PC-9 (cell line): ENCODE measurements at places on chromosomes 5 and 9. TPM values are rescaled to one million over a fixed set of nuclear protein-coding genes. Genes with fewer than 3 reads are reported as not detected.

GRCh38 chr9:138117836-138118235, 240.3 kb downstream of the CACNA1B start:
- no peak for DNase-seq
- peaks cover 87% of the 10 kb centered on the region for H3K27me3 ChIP-seq
- H3K36me3 ChIP-seq, result no peaks in the 10 kb centered on the region
- H3K4me1 ChIP-seq, result no peaks in the 10 kb centered on the region
- H3K27ac ChIP-seq, result no peak overlapping the region

- H3K27me3 ChIP-seq, result peaks cover 72% of the 10 kb centered on the region
- H3K4me1 ChIP-seq, result no peaks in the 10 kb centered on the region
- peak; percentile 70 for DNase-seq
- H3K27ac ChIP-seq, result no peak overlapping the region
These were observed 97.5 kb downstream of the COL5A1 start for GRCh38 chr9:134738869-134739659.

DNA sequence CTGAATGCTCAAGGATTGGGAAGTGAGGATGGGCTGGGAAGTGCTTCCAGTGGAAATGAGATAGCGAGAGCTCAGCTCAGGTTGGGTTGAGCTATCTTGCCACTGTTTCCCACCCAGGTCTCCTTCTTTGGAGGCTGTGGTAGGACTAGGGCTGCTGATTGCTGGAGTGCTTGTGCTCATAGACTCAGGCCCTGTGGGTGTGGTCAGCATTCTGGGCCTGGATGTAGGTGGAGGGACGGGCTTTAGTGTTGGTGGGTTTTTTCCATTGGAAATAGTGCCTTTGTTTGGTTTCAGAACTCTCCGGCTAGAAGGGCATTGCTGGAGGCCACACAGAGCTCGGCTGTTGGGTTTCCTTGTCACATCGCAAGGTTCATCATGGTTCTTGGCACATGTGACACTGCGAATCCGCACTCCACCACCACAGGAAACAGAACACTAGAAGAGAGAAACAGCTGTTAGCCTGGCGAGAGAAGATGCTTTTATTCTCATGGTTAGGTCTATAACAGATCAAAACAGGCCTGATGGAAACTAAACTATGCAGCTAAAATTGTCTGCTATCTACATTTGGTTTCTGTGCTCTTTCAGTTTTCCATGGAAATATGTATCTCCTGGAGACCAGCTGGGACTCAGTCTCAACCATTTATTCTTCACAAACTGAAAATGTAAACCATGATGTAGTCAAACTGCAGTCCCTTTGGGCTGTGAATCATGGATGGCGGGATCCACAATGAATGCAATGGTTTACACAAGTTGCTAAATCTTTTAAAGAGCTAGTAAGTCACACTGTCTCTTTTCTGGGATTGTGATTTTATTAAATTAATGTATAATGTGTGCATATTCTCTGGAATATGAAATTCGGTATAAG, 136.2 kb downstream of the TARS1 start:
- no peaks in the 10 kb centered on the region for H3K4me1 ChIP-seq
- H3K36me3 ChIP-seq, result 0 out of 2 replicates have a peak, but pooled peaks cover 13% of the 10 kb centered on the region
- no peak overlapping the region for H3K4me3 ChIP-seq

DNA sequence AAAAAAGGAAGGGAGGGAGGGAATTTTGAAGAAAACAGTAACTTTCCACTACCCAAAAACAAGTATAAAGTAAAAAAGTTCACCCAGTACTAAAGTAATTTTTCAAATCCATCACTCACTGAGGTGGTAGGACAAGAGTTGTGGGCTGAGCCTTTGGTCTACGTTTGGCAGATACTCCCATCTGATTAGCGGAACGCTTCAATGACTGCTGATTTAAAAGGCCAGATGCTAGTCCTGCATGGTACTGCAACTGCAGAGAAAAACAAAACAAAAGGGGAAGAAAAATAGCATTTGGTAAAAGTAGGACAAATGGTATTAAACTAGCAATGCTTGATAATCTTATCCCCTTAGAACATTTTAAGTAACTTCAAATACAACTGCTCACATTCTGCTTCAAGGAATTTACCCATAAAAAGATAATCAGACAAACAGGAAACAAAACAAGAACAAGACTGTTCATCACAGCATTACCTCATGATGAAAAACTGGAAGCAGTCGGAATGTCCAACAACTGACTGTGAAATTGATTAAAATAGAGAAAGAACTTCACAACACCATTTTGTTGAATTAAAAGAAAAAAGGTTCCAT, 65.4 kb downstream of the MED27 start:
- DNase-seq, result no peak
- no peaks in the 10 kb centered on the region for H3K27me3 ChIP-seq
- peaks cover 2% of the 10 kb centered on the region; the same call in 1 of the 2 replicates for H3K4me1 ChIP-seq
- no peak overlapping the region for H3K27ac ChIP-seq
- 0 out of 2 replicates have a peak, but pooled peaks cover 6% of the 10 kb centered on the region for H3K36me3 ChIP-seq
- no peak overlapping the region for H3K4me3 ChIP-seq

The TEX48 gene
- not detected in 2 replicates for total RNA-seq

The PRELID2 gene
- 24.8 and 27.7 TPM in 2 replicates for total RNA-seq

The GOLPH3 gene
- 179 and 267 TPM in 2 replicates for total RNA-seq
